ENCODE measurements at places on chromosomes 11 and 22. TPM values are rescaled to one million over a fixed set of nuclear protein-coding genes. Genes with fewer than 3 reads are reported as not detected.

The EFCAB6 gene
- total RNA-seq, result 2.7 TPM

DNA sequence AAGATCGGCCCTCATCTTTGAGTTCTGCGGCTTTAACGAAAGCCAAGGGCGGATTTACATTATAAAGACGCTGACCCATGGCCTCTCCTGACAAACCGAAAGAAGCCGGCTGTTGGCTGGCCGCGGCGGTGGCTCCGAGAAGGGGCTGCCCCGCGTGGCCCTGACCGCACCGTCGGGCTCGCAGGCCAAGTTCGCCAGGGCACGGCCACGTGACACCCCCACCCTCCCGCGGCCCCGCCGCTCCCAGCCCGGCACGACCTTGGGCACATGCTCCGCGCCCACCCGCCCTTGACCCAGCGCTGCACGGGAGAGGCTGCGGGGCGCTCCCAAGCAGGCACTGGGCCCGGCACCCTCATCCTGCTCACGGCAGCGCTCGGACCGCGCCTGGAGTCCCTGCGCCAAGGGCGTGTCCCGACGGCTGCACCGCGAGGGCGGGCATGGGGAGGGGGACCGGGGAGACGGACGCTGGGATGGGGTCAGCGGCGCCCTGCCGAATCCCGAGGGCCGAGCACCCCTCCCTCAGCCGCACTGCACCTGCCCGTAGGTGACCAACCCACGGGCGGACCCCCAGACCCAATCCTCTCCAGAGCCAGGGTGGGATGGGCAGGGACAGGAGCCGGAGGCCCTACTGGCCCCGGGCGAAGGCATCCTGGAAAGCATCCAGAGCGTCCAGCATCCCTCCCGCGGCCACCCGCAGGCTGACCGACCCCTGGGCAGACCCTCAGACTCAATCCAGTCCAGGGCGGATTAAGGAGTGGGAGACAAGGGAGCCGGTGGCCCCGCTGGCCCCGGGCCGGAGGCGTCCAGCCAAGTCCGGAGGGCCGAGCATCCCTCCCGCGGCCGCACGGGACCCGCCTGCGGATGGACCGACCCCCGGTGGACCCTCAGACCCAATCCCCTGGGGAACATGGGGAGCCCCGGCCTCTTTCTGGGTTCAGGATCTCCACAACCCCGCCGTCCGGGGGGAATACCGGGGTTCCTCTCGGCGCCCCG is 759 bp downstream of the CPT1A start:
- DNase-seq, result peak; percentile 63

DNA sequence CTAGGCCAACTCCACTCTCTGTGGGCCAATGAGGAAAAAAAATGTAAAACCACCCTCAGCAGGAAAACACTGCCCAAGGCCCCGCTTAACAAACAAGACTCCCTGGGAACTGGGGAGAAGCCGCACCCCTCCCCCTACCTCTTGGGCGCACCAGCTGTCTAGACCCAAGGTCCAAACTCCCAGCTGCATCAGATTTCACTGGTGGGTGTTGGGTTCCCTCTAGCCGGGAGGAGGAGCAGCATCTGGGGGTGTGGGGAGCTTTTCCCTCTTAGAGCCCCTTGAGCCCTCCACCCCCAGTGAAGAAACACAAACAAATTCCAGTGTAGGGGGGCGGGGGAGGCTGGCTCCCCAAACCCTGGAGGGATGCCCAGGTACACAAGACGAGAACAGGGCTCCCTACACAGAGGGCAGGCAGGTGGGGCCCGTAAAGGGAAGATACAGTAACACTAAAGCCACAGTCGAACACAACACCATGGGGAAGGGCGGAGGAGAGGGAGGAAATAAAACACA is 64.9 kb downstream of the NECTIN1 start:
- no peak for DNase-seq

DNA sequence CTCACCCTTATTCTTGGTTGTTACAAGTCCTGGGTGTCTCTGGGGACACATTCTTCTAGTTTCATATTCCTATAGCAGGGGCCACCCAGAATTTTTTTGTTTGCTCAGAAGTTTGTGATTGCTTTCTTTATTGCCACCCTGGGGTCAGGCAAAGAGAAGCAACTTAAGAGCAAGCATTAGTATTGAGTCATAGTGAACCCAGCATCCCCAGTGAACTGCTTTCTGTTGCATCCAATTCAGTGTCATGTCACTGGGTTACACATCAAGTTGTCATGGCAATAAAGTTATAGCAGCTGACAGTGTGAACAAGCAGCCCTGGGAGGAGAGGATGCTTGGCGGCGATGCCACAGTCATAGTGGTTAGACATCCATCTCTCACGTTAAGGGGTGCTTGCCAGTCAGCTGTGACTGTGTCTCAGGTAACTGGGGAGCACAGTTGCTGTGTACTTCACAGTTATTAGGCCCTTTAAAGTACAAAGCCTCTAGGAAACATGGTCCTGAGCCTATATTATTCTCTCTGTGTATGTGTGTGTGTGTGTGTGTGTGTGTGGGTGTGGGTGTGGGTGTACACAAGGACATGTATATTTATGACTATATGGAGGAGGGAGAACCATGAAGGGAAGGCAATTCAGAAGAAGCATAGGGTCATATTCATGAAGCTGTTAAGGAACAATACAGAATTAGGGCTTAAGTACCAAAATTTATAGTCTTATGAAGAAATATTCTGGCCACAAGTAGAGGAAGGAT is 52.5 kb downstream of the TRIM44 start:
- peak; percentile 16 for DNase-seq

DNA sequence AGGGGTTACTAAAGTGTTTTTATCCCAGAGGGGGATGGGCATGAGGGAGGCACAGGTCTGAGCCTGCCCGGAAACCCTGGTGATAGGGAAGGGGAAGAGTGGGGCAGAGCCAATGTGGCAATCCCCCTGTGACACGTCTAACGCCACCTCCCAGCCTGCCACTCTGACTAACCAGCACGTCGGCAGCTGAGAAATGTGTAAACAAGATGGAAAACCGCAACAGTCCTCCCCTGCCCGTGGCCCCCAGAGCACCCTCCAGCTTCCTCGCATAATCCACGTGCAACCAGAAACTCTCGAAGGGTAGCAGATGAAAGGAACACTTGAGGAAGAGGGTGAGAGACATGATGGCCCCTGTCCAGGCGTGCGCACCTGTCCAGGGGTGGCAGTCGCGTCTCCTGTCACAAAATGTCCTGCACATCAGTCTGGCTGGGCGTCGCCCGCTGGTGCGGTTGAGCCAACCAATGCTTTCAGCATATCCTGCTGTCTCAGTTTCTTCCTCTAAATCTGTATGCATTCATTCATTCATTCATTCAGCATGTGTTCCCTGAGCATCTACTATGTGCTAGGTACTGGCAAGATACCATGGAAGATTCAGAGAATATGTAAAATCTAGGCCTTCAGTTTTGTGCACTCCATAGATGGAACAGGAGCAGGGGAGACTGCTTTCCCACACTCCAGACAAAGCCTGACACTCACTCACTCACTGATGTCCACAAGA is 4.5 kb downstream of the TMPRSS4 start:
- no peak for DNase-seq

DNA sequence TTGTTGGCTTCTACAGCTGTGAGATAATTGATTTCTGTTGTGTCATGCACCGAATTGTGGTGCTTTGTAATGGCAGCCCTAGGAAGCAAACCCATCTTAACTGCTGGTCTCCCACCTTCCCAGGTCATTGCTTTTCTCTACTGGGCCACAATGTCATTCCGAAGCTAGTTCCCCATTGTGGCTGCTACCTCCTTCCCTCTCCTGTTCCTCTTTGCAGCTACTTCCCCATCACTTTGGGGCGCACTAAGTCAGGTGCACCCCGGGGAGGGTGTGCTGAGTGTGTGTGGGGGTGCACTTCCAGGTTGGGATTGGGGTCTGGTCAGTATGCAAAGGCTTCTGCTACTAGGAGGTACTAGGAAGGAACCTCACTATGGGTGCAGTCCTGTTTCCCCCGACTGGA is 109.3 kb downstream of the ST3GAL4 start:
- no peak for DNase-seq

The FGF19 gene
- total RNA-seq, result not detected

DNA sequence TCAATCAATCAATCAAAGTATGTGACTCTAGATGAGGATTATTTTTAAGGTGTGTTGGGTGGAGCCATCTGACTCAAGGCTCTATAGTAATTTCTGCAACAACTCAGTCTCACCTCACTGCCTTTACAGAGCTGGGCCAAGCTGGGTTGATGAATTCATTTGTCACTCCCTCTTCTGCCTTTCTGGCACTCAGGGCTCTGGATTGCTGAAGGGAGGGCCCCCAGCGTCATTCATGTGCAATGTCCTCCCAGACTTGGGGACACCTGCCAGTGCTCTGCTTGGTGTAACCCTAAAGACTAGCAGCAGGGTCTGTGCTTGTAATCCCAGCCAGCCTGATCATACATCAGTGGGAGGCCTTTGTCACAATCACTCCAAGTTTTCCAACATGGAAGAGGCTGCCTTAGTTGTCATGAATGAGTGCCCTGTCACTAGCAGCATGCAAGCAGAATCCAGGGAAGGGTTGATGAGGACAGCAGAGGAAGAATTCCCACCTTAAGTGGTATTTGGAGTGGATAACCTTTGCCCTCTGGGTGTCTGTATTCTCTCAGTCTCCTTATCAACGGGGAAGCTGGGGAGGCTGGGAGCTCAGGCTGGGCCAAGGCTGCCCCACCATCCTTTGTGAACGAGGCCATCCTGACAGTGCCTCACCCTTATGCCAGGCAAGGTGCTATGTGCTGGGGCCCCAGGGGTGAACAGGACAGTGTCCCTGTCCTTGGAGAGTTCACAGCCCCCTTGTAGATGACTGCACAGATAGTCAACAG is 2.0 kb upstream of the TP53I11 start:
- no peak for DNase-seq

DNA sequence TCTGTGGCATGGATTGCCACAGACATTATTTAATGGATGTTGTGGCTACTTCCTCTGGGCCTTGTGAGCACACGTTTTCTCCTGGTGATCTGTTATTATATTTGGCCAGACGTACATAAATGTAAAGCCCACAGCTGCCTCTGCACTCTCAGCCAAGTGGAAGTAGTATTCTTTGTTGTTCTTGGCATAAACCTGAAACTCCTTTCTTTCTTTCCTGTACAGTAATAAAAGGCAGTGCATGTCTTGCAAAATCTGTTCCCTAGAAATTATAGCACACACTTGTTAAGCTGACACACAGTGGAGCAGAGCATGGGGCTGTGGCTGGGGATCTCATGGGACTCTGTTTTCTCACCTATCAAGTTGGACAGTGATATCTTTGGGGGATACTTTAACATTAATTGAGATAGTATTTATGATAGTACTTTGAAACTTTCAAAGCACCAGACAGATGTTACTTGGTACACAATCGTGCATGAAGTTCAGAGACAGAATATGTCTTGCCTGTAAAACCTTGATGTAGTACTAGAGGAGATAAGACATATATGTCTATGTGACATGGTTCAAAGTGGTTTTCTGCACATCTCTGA is 20.9 kb downstream of the PANX1 start:
- DNase-seq, result peak; percentile 86

The OR6T1 gene
- total RNA-seq, result not detected

GRCh38 chr11:119788096-119788883 is 59.3 kb upstream of the NECTIN1 start:
- no peak for DNase-seq

The RIMBP3B gene
- 0.09 TPM for total RNA-seq

GRCh38 chr11:68081691-68082090 is 39.5 kb downstream of the CHKA start:
- no peak for DNase-seq

GRCh38 chr11:64765291-64765850 is 5.6 kb upstream of the PYGM start:
- no peak for DNase-seq

The ANO1 gene
- not detected for total RNA-seq

DNA sequence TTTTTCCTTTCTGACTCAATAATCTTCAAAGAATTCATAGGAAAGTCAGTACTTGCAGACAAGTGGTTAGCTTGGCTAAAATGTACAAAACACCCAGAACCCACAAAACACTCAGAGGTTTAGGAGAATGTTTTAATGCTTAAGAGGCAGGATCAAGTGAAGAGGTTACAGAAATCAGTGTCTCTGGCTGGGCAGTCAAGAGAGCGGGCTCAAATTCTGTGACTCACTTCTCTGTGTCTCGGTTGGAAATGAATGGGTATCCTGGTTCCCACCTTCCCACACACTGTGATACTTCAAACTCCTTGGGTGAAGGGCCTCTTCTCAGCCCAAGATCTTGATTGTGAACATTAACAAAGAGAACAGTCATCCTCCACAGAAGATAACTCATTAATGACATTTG is 3.8 kb downstream of the MPEG1 start:
- DNase-seq, result no peak

The NRIP3 gene
- total RNA-seq, result 4.3 TPM

The GAB4 gene
- total RNA-seq, result not detected

All from fibroblast of the aortic adventitia (primary cell).